ENCODE measurements at places on chromosomes 6 and 20. TPM values are rescaled to one million over a fixed set of nuclear protein-coding genes. Genes with fewer than 3 reads are reported as not detected.

GRCh38 chr6:53203483-53203882 lies 54.8 kb upstream of the GCM1 start:
- DNase-seq = no peak

The ZBTB9 gene
- 6.8 TPM for total RNA-seq

DNA sequence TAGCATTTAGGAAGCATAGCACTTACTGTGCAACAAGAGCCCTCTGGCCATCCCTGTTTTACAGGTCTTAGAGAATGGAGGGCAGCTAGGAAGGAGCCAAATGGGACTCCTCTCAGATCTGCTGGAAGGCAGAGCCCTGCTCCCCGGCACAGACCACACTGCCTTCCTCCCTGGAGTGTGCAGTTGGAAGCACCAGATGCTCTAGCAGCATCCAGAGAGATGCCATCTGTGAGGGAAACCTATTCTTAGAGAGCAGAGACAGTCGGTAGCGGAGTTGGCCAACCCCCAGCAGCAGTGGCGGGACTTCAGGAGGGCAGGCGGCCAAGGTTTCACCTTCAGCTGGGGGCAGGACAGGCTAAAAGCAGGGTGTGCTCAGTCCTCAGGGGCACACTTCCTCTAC lies 16.7 kb upstream of the E2F1 start:
- DNase-seq = no peak

DNA sequence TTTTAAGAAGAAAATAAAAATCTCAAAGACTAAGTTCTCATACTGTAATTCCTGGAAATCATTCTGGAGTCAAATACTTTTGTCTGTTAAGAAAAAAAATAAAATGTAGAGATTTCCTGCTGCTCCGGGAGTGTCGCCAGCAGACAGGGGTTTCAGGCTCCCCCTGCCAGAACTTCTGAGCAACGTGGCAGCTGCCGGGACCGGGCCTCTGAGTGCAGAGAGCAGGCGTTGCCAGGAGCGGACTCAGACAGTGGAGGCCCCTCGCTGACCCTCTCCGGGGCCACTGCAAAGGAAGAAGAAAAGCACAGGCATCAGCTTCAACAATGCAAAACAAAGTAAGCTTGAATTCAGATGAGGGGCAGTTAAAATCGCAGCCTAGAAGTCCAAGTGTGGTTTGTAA lies 95.5 kb downstream of the THBS2 start:
- no peak for DNase-seq

- DNase-seq = no peak
Observed at GRCh38 chr20:3819411-3820047, 818 bp upstream of the AP5S1 start.

GRCh38 chr6:163207431-163208383 lies 206.8 kb upstream of the QKI start:
- DNase-seq = no peak

DNA sequence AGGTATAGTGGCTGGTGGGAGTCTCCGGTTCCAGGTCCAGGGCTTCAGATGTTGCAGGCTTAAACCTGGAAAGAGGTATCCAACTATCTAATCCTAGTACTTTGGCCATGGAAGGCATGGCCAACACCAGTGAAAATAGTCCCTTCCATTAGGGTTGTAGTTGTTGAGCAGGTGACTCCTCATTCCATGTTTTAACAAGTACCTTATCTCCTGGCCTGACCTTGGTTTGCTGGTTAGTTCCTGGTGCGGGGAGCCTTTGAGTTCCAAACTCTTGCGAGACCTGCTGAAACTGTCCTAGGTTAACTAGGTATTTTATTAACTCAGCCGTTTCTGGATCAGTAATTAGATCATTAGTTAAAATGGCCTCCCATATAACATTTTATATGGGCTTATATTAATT lies 165.1 kb upstream of the PROKR2 start:
- no peak for DNase-seq

GRCh38 chr20:50144362-50144761 lies 9.2 kb downstream of the PEDS1 start:
- DNase-seq = no peak

DNA sequence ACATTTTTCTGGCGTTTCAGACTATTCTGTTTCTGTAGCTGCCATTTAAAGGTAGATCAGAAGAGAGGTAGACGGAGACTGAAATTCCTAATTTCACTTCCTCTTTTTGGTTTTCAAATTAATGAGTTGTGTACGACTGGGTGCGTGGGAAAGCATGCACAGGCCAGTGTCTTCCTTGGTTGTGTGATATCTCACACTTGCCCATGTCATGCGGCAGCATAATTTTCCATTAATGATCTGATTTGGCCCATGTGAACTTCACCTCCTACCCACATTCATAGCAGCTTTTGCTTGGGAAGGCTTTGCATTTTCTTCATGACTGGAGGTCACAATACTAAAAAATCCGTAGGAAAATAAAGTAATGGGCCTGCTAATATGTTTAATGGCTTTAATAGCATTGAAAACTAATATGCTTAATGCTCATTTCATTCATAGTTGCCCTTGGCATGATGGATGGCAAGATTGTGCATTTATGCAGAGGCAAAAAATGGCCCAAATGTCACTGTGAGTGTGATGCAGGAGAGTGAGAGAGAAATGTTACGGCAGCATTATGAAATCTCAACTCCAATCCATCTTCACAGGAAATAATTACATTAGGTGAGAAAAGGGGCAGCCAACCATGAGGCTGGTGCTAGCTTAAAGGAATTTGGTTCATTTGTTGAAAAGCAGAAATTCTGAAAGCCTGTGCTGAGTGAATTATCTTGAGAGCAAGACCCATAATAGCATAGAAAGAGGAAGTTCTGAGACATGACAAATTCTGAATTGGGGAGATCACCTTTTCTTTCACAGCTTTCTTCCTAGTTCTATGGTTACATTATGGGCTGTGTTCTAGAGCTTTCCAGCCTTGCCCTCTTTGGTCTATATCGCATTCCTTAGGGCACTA lies 69.0 kb upstream of the UST start:
- no peak for DNase-seq

The DEFB132 gene
- total RNA-seq = not detected

DNA sequence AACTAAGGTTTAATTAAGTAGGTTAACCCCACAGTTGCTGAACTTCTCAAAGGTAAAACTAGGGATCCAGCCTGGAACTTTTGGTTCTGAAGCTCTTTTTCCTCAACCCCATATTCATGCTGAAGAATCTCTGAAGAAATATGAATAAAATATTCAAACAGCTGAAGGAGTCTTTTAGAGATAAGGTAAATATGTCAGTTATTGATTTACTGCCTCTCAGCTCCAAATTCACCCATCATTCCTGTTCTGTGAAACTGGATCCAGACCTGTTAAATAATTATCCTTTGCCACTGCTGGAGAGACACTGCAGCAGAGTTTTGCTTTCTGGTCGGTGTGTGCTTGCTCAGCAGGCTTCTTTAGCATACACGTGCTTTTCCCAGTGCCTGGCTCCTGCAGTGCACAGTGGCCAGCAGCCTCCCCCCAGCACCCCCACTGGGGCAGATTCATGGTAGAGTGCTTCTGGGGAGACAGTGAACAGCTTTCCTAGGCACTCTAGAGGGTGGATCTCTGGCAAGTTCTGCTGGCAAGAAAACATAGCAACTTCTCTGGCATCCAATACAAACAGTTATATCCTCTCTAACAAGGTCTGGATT lies 62.0 kb upstream of the BCLAF1 start:
- DNase-seq = no peak

GRCh38 chr20:59784791-59785668 lies 148.4 kb downstream of the SYCP2 start:
- no peak for DNase-seq

DNA sequence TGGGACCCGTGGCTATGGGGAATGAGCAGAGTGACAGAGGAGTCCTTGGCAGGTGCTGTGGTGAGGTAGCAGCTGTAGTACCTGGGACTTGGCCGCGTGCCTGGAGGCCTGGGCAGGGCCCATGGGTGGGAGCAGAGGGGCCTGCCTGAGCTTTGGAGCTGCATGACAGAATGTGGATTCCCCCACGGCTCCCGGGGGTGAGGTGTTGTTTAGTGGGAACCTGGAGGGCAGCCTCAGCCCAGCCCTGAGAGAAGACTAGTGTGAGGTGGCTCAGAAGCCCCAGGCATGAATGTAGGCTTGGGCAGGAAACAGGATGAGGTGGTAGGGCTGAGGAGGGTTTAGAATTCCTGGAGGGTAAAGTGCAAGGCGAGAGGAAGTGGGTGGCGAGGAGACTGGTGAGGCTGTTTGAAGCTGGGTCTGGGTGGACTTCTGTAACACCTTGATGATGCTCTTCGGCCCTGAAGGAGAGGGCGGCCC lies 86.5 kb upstream of the SCP2D1 start:
- no peak for DNase-seq

GRCh38 chr6:41073968-41074691 lies 1.4 kb downstream of the NFYA start:
- no peak for DNase-seq

DNA sequence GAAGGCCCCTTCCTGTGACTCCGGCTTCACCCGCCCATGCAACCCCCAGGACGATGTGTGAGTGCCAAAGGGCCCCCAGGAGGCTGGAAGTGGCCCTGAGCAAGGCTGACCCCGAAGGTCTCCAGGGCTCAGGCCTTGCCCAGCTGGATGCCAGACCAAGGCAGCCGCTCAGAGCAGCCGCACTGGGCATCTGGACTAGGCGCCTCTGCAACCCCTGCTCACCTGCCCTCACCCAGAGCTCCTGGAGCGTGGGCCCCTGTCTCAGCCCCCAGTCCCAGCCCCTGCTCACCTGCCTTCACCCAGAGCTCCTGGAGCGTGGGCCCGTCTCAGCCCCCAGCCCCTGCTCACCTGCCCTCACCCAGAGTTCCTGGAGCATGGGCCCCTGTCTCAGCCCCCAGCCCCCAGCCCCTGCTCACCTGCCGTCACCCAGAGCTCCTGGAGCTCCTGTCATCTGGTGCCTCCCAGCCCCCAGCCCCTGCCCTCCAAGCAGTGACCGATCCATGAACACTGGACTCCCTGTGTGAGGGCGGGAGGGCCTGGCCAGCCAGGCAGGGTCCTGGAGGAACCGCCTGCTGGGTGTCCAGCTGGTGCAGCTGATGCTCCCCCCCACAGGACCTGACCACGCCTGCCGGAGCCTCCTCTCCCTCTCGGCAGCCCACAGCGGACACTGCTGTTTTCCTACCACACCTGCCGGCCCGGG lies 1.1 kb downstream of the SRMS start:
- DNase-seq = no peak

The EYA4 gene
- total RNA-seq = 1.7 TPM

GRCh38 chr6:75489025-75489424 lies 4.6 kb downstream of the FILIP1 start:
- DNase-seq = no peak

DNA sequence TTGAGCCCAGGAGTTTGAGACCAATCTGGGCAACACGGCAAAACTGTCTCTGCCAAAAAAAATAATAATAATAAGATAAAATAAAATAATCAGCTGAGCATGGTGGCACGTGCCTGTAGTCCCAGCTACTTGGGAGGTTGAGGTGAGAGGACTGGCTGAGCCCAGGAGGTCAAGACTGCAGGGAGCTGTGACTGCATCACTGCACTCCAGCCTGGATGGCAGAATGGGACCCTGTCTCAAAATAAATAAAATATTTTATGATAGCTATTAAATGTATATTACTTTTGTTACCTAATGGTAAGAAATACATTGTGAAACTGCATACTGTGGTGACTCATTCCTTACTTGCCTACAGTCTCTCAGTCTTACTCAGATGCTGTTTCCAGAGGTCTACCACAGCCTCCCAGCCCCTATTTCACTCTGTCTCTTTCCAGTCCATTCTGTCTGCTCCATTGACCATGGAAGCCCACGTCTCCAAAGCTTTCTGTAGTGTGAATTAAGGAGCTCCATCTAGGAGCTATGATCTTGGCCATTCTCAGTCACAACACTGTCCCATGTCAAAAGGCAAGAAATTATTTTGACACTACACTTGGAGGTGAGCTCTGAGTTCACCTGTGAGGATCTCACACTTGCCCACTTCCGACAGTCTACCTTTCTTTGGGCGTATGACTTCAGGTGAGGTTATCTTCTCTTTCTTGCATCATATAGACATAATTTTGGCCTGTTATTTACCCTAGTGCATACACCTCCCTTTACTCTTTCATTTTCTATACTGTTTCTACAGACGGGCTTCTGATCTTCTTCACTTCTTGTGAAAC lies 22.4 kb upstream of the SNX9 start:
- DNase-seq = no peak

DNA sequence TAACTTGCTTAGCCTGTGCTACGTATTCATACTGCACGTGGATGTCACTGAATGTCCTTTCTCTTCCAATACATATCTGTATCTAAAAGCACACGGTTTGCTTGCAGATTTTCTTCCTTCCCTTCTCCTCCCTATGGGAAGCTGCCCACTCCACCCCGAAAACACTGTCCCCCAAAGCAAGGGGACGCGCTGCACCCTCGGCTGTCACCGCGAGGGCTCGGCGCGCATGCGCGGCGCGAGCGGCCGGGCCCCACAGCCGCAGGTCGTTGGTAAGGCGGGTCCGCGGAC lies 659 bp downstream of the TMX4 start:
- DNase-seq = no peak

The AKAP12 gene
- 184 TPM for total RNA-seq

- DNase-seq = no peak
Observed at GRCh38 chr6:116047173-116047933, 13.3 kb downstream of the FRK start.

The MTO1 gene
- 18.4 TPM for total RNA-seq

- no peak for DNase-seq
Observed at GRCh38 chr20:5602346-5602745, 147.9 kb upstream of the SHLD1 start.

GRCh38 chr6:121657972-121658371 lies 222.5 kb downstream of the GJA1 start:
- DNase-seq = no peak

- no peak for DNase-seq
Observed at GRCh38 chr6:163113358-163113962, 301.1 kb upstream of the QKI start.

- no peak for DNase-seq
Observed at GRCh38 chr6:127520066-127520465, 931 bp upstream of the MTCL3 start.

- no peak for DNase-seq
Observed at GRCh38 chr6:97422171-97422570, 139.2 kb upstream of the MMS22L start.

The TOX2 gene
- not detected for total RNA-seq

The DEFB124 gene
- not detected for total RNA-seq

- DNase-seq = no peak
Observed at GRCh38 chr20:60040471-60041162, 82.4 kb downstream of the CDH26 start.

- DNase-seq = no peak
Observed at GRCh38 chr6:30678964-30679726, 6.3 kb upstream of the DHX16 start.

- DNase-seq = no peak
Observed at GRCh38 chr6:89313006-89313405, 2.1 kb downstream of the GABRR2 start.
